ENCODE measurements at places on chromosomes 3 and 15.
A peak's percentile ranks its signal among the peaks of the same experiment; 100 is the strongest.

- DNase-seq: no peak
Observed at GRCh38 chr15:55218056-55218455, 21.3 kb upstream of the RSL24D1 start.

DNA sequence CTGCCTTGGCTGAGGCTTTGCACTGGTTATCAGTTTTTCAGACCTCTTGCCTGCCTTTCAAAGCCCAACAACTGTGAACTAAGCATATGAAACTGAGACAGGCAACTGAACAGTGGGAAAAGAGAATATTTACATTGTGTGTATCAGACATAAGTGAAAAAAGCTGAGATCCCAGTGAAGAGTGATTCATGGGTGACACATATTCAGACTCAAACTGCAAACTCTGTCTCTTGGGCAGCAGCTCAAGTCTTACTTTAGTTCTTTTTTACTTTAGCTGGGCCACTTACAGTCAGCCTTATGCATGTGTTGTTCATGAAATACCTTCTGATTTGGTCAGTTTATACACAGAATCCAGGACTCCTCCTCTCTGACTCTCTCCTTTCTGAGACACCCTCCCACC, 19.2 kb downstream of the SUCLG2 start:
- DNase-seq: peak; percentile 75

DNA sequence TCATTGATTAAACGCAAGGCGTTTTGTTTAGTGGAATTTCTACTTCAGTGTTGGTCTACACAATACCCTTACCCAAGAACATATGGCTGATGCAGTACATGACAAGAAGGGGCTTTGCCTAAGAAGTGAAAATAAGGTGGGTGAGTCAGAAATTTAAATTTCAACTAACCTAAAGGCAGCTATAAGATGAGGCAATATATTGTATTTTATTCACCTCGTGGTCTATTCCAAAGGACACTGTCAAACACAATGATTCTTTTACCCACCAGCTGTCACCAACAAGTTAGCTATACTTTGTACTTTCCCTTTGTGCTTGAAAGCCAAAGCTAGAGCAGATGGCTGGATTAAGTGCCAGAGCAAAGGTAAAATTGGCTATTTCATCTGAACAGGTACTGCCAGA, 10.9 kb upstream of the SETMAR start:
- DNase-seq: no peak

DNA sequence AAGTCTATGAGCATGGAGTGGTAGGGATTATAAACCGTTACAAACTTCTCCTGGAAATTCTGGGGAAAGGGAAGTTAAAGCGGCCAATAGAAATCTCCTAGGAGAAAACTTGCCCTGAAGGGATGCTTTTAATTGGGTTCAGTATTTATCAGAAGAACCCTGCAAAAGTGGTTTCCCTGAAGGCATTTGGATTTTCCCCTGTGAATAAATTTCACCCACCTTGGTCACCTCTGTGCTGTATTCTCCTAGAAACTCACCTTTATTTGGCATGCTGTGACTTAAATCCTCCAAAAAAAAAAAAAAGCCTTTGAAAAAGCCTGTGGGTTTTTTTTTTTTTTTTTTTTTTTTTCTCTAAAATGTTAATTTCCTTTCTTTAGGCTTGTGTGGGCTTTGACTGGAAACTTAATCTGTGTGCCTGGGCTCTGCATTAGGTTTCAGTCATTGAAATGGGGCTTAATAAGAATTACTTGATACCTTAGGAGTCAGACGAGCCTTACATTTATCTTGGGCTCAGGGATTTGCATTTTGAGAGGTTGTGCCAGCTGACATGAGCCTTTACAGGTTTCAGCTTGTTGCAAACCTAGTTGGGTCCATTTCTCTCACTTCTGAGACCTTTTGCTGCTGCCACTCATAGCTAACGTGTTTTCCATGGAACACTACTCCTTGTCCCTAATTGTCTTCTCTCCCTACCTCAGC, 22.0 kb downstream of the TGFBR2 start:
- no peak for DNase-seq

DNA sequence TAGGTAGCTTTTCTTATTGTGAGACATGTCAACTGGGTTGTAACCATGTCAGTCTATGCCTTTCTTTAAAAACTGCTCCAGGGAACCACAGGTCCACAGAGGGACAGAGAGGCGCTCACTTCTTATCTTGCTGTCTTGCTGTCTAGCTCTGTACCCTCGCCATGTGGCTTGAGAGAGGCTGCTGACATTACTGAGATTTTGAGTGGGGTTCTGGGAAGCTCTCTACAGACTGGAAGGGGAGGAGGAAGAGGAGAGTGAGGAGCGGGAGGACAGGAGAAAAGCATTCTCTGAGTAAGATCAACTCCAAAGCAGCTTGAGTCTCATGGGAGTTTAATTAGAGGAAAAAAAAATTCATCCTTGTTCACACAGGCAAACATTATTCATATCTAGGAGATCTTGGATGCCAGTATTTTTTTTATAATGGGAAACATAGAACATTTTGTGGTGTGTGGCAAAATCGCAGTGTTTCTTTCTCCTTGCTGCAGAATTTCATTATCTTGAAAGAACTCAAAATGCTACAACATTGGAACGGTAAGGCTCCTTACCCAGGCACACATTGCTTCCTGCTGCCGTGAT, 1037.0 kb upstream of the NR2F2 start:
- DNase-seq: no peak

DNA sequence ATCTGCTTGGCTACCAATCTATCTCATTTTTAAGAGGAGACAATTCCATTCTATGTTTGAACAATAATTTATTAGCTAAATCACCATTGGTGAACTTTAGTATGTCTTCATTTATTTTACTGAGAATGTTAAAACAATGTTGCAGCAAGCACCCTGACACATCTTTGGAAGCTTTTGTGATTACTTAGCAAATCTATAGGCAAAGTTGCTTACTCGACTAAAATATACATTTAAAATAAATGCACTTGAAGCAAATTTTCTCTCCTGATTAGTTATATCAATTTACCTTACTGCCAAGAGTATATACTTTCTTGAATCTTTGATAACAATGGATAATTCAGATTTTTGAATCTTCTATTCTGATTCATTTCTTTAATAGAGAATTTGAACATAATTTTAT, 29.8 kb upstream of the PLSCR1 start:
- no peak for DNase-seq

DNA sequence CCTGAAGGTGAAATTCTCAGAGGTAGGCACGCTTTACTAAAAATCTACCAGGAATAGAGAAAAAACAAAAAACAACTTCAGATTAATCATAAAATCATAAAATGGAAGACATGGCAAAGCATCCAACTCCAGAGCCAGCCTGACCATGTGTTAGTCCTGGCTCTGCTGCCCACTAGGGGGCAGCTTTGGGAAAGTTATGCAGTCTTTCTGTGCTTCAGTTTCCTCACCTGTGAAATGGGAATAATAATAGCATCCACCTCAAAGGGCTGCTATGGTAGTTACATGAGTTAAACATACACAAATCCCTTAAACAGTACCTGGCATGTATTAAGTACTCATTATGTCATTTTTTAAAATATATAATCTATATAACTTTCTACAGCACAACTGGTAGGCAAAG, 52.3 kb downstream of the WNT5A start:
- DNase-seq: no peak

GRCh38 chr15:87563869-87564268, 692.7 kb downstream of the NTRK3 start:
- no peak for DNase-seq

- DNase-seq: no peak
Observed at GRCh38 chr3:132064114-132064513, 29.3 kb upstream of the CPNE4 start.

DNA sequence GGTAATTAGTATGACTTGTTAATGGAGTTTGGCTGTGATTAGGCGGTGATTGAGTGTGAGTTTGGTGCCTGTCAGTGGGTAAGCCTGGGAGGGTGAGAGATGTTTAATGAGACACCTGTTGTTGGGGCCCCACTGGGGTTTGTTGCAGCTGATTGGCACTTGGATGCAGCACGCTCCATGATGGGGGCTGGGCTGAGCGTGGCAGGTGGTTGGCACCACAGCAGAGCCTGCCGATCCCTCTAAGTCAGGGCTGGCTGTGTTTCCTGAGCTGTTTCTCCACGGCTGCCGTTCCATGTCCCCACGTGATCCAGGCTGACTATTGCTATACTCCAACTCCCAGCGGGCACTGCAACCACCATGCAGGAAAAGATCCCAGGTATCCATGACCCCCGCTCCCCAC, 93.5 kb upstream of the ARRDC4 start:
- no peak for DNase-seq

- DNase-seq: no peak
Observed at GRCh38 chr3:30508339-30508738, 98.1 kb upstream of the TGFBR2 start.

DNA sequence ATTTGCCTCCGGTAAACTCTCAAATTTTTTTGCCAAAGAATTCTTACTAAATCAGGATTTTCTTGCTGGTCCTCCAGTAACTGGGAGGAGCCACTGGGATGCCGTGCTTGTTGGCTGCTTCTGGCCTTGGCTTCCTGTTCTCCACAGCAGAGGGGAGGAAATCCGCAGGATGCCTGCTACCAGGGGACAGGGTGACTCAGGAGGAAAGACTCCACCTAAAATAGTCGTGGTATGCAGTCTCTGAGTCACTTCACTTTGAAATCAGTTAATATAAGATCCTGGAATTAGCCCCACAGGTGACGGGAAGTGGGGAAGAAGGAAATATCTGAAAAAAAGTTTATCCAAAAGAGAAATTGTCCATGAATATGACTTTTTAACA, 6.5 kb upstream of the TM4SF18 start:
- DNase-seq: peak; percentile 98

- no peak for DNase-seq
Observed at GRCh38 chr3:99712291-99712954, 74.0 kb downstream of the COL8A1 start.

DNA sequence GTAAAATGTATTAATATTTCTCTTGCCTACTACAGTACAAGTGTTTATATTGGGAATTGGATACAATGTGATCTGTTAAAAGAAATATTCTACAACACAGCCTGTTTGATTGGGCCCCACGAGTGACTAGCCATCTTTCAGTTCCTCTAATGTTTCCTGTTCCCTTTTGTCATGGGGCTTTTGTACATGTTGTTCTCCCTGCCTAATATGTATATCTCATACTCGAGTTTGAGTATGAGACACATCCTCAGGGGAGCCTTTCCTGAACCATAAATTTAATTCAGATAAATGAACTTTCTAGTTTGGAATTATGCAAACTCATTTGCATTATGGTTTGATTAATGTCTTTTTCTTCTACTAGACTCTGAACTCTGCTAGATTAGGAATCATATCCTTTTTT, 65.5 kb downstream of the MEF2A start:
- no peak for DNase-seq

DNA sequence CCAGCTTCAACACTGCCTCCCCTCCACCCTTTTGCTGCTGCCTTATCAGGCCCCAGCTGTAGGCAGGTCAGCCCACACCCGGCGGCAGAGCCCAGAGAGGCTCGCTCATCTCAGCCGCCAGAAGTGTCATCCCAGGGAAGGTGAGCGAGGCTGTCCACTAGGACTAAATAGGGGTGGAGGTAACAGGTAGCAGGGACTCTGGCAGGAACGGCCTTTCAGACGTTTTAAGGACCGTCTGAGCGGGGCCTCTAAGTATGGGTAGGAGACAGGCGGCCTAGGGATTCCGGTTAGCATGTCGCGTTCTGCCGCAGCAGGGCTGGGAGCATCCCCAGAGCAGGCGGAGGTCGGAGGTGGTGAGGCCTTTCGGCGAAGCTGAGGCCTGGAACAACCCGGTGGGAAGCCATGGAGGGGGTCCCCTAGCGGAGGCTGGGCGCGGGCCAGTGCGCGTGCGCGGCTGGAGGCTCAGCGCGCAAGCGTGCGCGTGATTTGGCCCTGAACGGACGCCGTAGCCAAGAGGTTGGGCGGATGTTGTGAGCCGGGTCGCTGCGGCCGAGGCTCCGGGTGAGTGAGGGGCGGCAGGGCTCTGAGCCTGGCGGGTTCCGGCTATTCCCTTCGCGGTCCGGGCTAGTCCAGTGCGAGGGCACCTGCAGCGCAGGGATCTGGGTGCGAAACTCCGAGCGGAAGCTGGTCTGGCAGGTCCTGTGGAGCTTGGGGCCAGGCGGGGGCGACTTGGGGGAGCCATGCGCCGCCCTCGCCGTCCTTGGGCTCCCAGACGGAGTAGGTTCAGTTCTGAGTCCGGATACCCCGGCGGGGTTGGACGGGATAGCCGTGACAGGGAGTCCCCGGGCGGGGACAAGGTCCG, at the start of the genes MST1 and RNF123:
MST1 (minus strand) TSS at position 429 of the 862 bp plus-strand sequence. CDS start 783 bp downstream, outside the sequence.
RNF123 (plus strand) TSS at position 512 of the 862 bp plus-strand sequence. CDS start 1,609 bp downstream, outside the sequence.
- DNase-seq: peak; percentile 60

GRCh38 chr3:105235221-105235620, 131.5 kb upstream of the ALCAM start:
- DNase-seq: no peak

DNA sequence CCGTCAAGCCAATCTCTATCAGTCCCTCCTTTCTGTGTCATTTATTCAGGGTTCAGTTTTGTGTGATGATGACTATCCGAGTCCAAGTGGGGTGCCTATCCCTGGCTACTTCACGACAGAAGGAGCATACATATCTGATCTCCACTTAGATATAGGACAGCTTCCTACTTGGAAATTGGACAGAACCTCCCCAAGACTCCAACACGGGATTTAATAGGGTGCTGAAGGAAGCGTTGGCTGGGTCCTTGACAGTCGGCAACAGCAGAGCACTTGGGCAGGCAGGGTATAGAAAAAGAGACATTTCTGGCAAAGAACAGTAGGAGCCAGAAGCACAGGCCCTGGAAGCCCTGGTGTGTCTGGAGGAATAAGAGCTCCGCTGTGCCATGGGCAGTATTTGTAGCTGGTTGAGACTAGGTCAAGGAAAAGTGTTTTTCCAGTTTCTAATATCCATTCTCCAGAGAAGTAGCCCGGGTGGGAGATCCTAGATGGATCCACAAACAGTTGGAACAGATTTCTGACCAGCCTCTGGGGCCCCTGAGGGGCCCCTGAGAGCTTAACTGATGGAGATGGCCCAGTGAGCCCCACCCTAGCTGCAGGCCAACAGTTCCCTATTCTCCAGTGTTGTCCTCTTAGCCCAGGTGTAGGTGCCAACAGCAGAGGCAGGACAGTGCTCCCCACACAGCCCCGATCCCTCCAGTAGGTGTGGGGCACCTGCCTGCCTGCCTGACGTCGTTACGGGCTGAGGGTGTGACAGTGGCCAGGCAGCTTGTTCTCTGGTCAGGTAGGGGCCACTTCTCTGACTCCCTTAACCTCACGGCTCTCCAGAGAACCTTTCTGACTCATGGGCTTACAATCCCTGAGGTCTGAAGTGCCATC, 130.8 kb downstream of the CHCHD6 start:
- DNase-seq: no peak

DNA sequence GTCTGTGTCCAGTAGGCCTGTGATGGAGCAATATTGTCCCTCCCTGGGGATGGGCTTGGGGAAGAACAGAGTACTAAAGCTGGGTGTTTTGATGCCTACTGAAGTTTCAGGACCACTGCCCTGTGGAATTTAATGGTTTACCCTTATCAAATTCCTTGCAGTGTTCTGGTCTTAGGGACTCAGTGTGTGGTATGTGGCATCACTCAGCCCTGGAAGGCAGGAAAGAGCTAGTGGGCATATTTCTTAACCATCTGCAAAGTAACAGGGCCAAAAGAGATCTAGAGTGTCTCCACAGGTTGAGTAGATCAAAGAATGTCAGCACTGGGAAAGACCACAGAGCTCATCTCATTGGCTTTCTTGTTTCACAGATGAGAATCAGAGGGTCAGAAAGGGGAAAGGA, 11.8 kb upstream of the SCN10A start:
- DNase-seq: no peak

All from HS-5 (cell line).